T-helper 1 cell treated with Interleukin-12 subunit alpha and Interleukin-12 subunit beta and Interleukin-4 antibody, amounts not matched to agents 30 ng/mL and 1 ng/mL, for 36 hours (primary cell): ENCODE measurements at places on chromosomes 1 and 21. TPM values are rescaled to one million over a fixed set of nuclear protein-coding genes. Genes with fewer than 3 reads are reported as not detected.

The C1QB gene
- total RNA-seq = not detected in 2 replicates

The TNFSF4 gene
- total RNA-seq = 2.5 TPM in 2 replicates

The OLIG1 gene
- not detected in 2 replicates for total RNA-seq

The LMX1A gene
- not detected in 2 replicates for total RNA-seq

The SRGAP2C gene
- total RNA-seq = 48.3 and 59.6 TPM in 2 replicates

The BARHL2 gene
- not detected in 2 replicates for total RNA-seq

The IFI44 gene
- total RNA-seq = 125 and 143 TPM in 2 replicates

The ADGRB2 gene
- 0.17 and 0.39 TPM in 2 replicates for total RNA-seq

The CFHR2 gene
- not detected in 2 replicates for total RNA-seq

The GNG4 gene
- 3.3 and 3.7 TPM in 2 replicates for total RNA-seq

The FMO5 gene
- total RNA-seq = 0.12 and 0.41 TPM in 2 replicates

The TMEM82 gene
- total RNA-seq = not detected in 2 replicates

The PDC gene
- total RNA-seq = not detected in 2 replicates

The OR2T27 gene
- total RNA-seq = not detected in 2 replicates

The SLC6A9 gene
- total RNA-seq = 4.0 and 4.9 TPM in 2 replicates

The FMOD gene
- total RNA-seq = 0.15 and 0.39 TPM in 2 replicates

The TAS1R3 gene
- total RNA-seq = 1.0 and 1.2 TPM in 2 replicates

The IVL gene
- not detected in 2 replicates for total RNA-seq

The RBP7 gene
- total RNA-seq = not detected in 2 replicates

The TCEA3 gene
- 4.9 and 5.5 TPM in 2 replicates for total RNA-seq

The PLCH2 gene
- 13.5 and 14.0 TPM in 2 replicates for total RNA-seq

The MARK1 gene
- not detected in 2 replicates for total RNA-seq

The PTPN14 gene
- total RNA-seq = 2.7 and 4.2 TPM in 2 replicates

The KPRP gene
- total RNA-seq = not detected in 2 replicates

The A3GALT2 gene
- total RNA-seq = not detected in 2 replicates

The KRTAP21-2 gene
- total RNA-seq = not detected in 2 replicates

The LIN28A gene
- total RNA-seq = not detected in 2 replicates

The NTRK1 gene
- total RNA-seq = 13.5 and 13.8 TPM in 2 replicates

The TSPEAR gene
- not detected in 2 replicates for total RNA-seq

The CD164L2 gene
- not detected in 2 replicates for total RNA-seq

The RIMKLA gene
- total RNA-seq = 2.2 and 2.5 TPM in 2 replicates

The FAAH gene
- total RNA-seq = 3.6 and 4.1 TPM in 2 replicates

The NCMAP gene
- total RNA-seq = not detected in 2 replicates

The GBP6 gene
- total RNA-seq = 3.8 and 4.2 TPM in 2 replicates

The MAP7D1 gene
- 256 and 260 TPM in 2 replicates for total RNA-seq

The MNDA gene
- not detected in 2 replicates for total RNA-seq

The CLEC20A gene
- total RNA-seq = not detected in 2 replicates

The WLS gene
- not detected in 2 replicates for total RNA-seq

The ASAP3 gene
- total RNA-seq = 0.22 and 0.32 TPM in 2 replicates

The TNFSF18 gene
- total RNA-seq = not detected in 2 replicates

The IFI44L gene
- total RNA-seq = 132 and 135 TPM in 2 replicates

The CDK18 gene
- 0.07 and 0.98 TPM in 2 replicates for total RNA-seq

The LIPI gene
- total RNA-seq = not detected in 2 replicates

The GGPS1 gene
- total RNA-seq = 27.1 and 31.5 TPM in 2 replicates

The TNFAIP8L2 gene
- total RNA-seq = 34.5 and 37.2 TPM in 2 replicates

The MYOG gene
- not detected in 2 replicates for total RNA-seq

The THEM5 gene
- not detected in 2 replicates for total RNA-seq

The PLOD1 gene
- 27.0 and 27.7 TPM in 2 replicates for total RNA-seq

The NBPF6 gene
- 0.39 and 0.46 TPM in 2 replicates for total RNA-seq

The B3GALT5 gene
- not detected in 2 replicates for total RNA-seq

The DIPK1A gene
- total RNA-seq = 16.1 and 17.6 TPM in 2 replicates

The GCSAML gene
- total RNA-seq = not detected in 2 replicates

The CD244 gene
- total RNA-seq = 1.9 and 2.2 TPM in 2 replicates
